ENCODE measurements at places on chromosomes 6 and 20.

DNA sequence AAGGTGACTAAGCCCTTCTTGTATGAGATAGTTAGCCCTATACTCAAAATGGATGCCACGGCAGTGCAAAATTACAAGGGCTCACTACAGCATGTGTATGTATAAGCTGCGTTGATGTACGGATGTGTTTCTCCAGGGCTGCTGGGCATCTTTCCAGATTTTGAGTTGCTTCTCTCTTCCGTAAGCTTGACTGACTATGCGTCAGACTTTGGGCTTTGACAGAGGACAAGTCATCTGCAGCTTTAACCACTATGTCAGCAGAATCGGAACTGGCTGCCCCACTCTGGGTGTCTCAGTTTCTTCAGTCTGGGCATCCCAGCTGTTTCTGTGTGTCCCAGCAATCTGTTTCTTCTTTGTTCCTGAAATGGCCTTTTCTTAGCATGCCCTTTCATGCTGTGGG is 241.6 kb downstream of the BTBD3 start:
- no peak for DNase-seq

GRCh38 chr6:128642132-128642531 is 121.7 kb upstream of the PTPRK start:
- DNase-seq, result no peak

GRCh38 chr20:58378704-58379103 is 10.3 kb upstream of the VAPB start:
- no peak for DNase-seq

DNA sequence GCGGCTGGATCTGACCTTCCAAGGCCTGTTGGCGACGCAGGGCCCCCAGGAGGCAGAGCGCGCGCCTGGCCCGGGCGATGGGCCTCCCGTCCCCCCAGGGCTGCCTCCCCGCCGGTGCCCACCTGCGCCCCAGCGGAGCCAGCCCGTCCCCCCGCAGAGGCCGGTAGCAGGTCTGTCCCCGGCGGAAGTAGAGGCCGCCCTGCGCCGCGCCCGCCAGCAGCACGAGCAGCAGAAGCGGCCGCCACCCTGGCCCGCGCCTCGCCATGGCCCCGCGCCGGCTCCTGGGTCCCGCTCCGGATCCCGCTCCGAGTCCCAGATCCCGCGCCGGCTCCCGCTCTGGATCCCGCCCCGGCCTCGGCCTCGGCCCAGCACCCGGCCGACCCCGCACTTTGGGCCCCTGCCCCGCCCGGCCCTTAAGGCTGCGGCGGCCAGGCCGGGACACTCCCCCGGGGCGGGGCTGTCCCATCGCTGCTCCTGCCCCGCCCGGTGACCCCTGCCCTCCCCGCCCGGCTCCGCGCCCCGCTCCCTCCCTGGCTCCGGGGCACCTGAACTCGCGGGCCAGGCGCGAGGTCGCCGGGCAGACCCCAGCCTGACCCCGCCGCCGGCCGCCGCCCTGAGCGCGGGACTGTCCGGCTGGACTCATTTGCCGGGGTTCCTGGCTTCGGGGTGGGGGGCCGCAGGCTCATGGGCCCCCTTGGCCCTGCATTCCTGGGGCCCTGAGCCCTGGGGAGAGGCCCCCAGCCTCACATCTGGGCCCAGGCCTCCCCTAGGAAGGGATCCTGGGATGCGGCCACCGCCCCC is at the start of gene CTSZ:
CTSZ (minus strand) TSS at position 391 of the 801 bp plus-strand sequence; CDS start at position 265, 126 bp downstream.
- peak; percentile 51 for DNase-seq

DNA sequence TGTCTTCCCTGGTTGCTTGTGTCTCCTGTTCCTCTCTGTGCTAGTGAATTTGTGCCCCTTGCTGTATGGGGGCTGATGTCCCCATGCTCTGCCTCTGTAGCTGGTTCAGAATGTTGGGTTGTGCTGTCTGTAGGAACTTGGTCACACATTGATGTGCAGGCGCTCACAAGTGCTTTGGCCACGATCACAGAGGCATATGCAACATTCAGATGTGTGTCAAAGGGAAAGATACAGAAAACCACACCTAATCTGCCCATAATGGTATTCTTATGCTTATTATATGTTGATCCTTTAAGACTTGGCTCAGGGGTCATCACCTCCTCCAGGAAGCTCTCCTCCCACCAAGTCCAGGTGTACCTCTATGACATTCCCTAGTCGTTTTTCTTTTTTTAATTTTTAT is 17.1 kb upstream of the DHX35 start:
- no peak for DNase-seq

DNA sequence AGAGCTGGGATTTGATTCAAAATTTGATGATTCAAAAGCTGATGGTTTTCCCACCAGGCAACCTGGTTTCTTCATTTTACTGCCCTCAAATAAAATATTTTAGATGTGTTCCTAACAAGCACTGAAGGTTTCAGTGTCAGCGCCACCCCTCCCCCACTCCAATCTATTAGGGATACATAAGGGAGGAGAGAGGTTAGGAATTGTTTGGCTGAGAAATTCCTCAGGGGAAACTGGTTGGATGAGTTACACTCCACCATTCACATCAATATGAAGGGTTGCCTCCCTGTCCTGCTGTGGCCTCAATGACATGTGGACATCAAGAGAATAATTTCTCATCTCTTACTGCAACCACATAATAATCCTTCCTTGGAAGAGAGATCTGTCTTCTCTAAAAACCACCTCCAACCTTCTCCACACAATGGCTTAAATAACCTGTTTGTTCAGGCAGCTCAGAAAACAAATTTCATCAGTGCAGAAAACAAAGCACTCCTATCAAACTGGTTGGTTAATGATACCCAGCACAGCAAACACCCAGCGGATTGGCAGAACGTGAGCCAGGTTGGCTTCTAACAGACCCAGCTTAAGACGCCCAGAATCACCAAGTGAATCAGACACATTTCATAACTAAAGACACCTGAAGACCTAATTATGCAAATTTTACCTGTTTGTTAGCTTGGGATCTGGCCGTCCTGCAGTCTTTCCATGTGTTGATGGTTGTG is 136.0 kb upstream of the SGK1 start:
- no peak for DNase-seq

DNA sequence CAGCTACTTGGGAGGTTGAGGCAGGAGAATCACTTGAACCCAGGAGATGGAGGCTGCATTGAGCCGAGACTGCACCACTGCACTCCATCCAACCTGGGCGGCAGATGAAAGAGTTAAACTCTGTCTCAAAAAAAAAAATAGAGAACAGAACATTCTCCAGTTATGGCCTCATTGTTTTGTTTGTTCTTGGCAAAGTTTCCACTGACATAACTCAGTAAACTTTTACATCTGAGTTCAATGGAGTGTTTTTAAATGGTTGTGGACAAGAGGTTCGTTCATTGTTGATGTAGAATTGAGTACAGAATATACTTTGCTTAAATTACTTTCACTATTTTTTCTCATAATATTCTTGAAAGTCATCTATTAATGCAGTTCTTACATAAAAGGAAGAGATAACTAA is 42.2 kb upstream of the IFNGR1 start:
- DNase-seq, result no peak

DNA sequence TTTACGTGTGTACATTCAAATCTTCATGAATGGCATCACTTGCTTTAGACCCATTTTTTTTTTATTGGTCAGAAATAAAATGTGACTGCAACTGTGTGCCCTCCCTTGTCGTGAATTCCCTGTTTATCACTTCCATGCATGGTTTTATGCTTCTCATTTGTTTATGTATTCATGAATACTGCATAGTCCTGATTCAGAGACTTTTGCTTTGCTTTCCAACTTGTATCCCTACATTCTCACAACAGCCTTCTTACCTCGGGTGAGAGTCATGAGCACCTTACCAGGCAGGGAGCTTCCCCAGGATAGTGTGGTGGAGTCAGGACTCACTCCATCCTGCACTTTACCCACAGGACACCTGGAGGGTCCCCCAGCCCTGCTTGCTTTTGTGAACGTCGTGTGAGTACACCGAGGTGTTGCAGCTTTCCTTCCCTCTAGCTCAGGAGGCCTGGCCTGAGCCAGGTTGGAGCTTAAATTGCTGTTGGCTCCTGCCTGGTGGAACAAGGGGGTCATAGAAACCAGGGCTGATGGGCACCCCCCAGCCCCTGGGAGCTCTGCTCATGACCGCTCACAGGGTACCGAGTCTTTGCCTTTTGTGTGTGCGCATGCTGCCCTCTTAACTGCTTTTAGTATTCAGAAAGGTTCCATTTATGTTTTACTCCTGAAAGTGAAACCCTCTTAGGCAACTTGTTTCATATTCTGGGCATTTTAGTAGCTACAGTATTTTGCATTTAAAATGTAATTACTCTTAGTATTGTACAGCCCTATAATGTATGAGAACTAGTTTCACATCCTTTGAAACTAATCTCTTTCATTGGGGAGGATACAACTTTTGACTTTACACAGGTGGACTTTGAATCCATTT is 66.0 kb downstream of the CDS2 start:
- no peak for DNase-seq

DNA sequence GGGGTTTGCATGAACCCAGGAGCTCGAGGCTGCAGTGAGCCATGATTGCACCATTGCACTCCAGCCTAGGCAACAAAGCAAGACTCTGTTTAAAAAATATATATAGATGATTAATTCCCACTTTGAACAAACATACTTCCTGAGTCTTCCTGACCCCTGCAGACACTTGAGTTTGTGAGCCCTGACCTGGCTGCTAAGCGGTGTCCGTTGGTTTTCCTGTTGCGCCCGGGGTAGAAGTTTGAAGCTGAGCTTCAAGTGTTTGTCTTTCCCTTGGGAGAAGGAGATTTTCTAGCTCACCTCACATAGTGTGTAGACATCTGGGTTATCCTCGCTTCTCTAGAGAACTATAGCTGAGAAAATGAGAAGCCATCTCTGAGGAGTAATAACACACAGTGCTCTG is 11.7 kb upstream of the BCAS1 start:
- DNase-seq, result no peak

DNA sequence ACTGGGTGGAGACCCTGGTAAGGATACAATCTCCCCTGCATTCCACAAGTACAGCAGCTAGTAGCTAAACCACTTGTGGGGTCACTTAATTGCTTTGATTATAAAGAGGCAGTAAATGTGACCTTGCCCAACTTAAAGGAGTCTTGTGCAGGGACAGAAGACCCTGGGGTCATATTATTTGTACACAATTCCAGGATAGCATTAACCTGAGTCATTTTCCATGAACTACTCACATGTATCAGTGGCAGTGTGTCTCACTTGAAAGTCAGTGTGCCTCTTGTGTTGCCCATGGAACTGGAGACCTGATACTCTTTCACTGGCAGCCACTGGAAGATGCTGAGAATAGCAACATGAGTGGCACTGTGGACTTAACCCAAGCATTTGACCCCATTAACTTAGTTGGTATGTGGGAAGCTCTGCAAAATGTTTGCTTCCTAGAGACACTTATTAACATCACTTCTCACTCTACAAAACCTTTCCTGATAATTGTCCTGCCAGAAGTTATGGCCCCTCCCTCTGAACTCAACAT is 28.9 kb downstream of the CLIC5 start:
- no peak for DNase-seq

DNA sequence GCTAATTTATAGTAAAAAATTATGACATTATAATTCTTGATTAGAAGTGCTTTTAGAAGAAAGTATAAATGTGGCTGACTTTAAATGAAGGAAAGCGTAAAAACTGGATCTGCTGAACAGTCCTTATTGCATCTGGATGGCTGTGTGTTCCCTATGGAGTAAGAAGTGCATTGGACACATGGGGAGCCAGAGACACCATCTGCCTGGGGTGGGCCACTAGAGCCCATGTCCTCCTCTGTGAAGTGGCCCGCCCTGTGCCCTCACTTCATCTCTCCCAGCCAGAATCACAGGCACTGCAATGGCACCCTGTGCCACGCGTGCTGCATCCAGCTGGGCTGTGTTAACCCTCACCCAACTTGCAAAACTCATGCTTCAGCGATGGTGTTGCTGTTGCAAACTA is 13.2 kb upstream of the SFT2D1 start:
- no peak for DNase-seq

- DNase-seq, result no peak
Observed at GRCh38 chr20:59640267-59640666, 35.9 kb downstream of the PHACTR3 start.

GRCh38 chr20:24627926-24628325 is 158.5 kb downstream of the SYNDIG1 start:
- DNase-seq, result no peak

DNA sequence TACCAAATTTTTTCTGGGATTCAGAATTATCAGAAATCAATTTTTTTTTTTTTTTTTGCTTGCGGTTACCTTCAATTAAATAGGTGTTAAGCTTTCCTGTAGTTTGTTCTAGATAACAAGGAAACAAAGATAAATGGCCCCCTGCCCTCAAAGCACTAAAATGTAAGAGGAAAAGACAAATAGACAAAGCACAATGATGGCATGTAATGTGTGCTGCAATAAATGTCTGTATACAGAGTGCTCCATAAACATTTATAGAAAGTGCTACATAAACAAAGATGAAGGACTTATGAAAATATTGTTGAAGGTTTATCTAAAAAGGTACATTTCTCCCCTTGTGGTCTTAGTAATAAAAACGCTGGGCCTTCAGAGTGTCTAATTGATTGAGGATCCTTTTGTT is 384.6 kb downstream of the PKHD1 start:
- no peak for DNase-seq

GRCh38 chr6:12265296-12265695 is 24.9 kb upstream of the EDN1 start:
- no peak for DNase-seq

GRCh38 chr6:89082486-89082891 is 1.9 kb downstream of the PNRC1 start:
- peak; percentile 9 for DNase-seq

DNA sequence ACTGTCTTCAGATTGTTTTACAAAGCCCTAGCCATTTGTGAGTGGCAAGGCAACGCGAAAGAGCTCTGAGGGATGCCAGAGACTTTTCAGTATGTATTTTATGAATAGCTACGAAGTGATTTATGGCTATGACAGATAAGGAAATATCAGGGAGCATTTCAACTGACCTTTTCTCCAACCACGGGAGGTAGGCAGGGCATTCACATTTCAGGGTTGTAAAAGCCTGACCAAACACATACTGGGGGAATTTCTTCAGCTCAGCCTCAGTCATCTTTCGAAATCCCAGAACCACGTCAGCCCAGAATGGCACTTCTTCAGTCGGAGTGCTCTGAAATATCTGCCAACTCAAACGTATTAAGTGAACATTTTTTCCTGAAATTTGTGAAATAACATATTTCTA is 10.8 kb downstream of the DDO start:
- no peak for DNase-seq

DNA sequence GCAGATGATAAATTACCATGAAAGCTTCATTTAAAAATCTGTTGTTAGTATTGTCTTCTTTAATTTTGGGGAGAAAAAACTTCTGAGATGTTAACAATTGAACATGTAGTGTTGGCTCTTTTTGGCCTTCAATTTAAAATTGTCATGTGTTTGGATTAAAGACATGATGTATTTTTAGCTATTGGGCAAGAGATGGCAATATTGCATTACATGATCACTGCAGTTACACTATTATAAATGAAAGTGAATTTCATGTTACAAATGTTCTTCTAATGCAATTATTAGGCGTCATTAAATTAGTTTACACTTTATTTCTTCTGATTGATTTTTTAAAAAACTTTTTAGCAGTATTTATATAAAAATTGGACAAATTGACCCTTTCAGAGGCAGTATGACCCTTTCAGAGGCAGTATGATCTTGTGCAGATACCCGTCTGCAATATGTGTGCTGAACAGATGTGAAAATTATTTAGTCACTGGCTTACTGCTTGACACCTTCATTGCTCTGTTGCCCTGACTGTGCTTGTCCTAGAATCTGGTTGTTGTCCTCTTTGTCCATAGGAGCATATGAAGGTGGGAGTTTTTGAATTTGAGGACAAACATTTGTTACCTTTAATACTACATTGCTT is 25.8 kb downstream of the CDKAL1 start:
- DNase-seq, result no peak

All from Daoy (cell line).